ENCODE measurements at places on chromosomes 2 and 18.
A peak's percentile ranks its signal among the peaks of the same experiment; 100 is the strongest.

DNA sequence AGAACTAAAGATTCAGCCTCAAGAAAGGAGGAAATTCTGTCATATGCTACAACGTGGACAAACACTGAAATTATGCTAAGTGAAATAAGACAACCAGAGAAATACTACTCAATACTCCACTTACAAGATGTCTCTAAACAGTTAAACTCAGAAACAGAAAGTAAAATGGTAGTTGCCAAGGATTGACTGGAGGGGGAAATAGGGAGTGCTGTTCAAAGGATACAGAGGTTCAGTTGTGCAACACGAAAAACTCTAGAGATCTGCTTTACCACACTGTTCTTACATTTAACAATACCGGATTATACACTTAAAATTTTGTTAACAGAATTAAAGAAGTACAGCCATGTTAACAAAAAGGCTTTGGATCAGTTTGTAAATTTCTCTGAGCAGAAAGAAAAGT lies 39.8 kb upstream of the C2orf15 start:
- no peak for DNase-seq

GRCh38 chr2:46294176-46294836 lies 2.9 kb upstream of the EPAS1 start:
- DNase-seq, result no peak

- no peak for DNase-seq
Measured at GRCh38 chr2:177611310-177611886, 218.8 kb downstream of the AGPS start.

DNA sequence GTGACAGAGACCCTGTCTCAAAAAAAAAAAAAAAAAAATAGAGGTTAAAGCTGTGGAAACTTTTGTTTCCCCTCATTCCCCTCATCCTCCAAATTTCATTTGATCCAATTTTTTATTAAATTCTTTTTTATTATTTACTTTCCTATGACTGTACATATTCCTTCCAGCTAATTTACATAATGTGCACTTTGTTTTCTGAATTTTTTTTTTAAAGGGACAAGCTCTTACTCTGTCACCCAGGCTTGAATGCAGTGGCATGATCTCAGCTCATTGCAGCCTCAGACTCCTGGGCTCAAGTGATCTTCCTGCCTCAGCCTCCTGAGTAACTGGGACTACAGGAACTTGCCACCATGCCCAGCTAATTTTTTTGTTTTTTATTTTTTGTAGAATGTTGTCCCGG lies 10.3 kb downstream of the ANKAR start:
- no peak for DNase-seq

GRCh38 chr2:160459538-160460332 lies 33.9 kb downstream of the RBMS1 start:
- no peak for DNase-seq

DNA sequence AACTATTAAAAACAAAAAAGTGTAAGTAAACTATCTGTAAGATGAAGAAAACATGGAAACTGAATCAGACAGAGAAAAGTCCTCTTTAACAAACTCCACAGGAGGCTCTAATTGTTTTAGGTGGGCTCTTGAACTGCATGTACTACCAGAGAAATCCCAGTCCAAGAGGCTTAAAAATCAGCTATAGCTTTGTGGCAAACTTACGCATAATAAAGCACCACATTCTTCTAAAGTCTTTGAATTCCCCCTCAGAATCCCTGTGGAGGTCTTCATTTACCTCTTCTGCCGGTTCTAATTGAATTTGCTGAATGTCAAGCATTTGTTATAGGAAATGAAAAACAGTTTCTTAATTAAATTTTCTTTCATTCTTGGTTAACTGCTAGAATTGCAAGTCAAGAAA lies 40.8 kb downstream of the CHN1 start:
- no peak for DNase-seq

DNA sequence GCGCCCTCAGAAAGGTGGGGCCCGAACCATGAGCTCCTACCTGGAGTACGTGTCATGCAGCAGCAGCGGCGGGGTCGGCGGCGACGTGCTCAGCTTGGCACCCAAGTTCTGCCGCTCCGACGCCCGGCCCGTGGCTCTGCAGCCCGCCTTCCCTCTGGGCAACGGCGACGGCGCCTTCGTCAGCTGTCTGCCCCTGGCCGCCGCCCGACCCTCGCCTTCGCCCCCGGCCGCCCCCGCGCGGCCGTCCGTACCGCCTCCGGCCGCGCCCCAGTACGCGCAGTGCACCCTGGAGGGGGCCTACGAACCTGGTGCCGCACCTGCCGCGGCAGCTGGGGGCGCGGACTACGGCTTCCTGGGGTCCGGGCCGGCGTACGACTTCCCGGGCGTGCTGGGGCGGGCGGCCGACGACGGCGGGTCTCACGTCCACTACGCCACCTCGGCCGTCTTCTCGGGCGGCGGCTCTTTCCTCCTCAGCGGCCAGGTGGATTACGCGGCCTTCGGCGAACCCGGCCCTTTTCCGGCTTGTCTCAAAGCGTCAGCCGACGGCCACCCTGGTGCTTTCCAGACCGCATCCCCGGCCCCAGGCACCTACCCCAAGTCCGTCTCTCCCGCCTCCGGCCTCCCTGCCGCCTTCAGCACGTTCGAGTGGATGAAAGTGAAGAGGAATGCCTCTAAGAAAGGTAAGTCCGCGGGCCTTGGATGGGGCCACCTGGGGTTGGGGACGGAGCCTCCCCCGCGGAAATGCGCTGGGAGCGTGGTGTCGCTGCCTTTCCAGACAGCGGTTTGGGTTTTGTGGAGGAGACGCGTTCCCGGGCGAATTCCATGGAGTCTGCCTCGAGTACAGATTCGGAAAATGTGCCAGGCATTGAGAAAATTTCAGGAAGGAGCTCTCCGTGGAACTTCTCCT lies 559 bp downstream of the HOXD1 start:
- DNase-seq, result no peak

DNA sequence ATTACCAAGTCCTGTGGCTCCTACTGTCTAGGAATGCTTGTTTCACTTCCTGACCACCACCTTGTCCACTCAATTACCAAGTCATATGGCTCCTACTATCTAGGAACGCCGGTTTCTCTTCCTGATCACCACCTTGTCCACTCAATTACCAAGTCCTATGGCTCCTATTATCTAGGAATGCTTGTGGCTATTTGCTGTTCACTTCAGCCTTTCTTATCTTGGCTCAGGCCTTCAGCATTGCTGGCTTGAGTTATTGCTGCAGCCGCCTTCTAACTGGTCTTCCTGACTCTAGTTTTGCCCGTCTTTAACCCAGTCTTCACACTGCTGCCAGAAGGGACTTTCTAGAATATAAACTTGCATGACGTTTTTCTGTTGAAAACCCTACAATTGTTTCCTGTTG lies 82.5 kb upstream of the GAREM1 start:
- no peak for DNase-seq

DNA sequence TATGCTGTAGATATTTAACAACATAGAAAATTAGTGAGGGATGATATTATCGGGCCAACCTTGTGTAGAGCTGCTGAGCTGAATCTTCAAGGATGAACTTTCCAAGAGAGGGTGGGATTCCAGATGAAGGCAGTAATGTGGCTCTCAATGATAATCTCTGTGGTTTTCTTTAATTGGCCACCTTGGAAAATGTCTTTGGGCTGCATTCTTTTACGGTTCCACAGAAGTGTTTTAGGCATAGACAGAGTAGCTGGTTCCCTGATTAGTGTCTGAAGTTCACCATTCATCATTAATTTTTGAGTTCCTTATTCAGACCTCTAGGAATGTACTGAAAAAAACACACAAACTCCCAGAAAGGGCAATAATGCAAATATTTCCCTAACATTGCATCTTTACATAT lies 1566.9 kb upstream of the PIK3C3 start:
- DNase-seq, result no peak

- DNase-seq, result no peak
Measured at GRCh38 chr2:241073166-241074064, 28.7 kb downstream of the MTERF4 start.

- no peak for DNase-seq
Measured at GRCh38 chr2:102049756-102050443, 58.1 kb downstream of the IL1R2 start.

- DNase-seq, result no peak
Measured at GRCh38 chr18:48470484-48471180, 61.4 kb upstream of the ZBTB7C start.

DNA sequence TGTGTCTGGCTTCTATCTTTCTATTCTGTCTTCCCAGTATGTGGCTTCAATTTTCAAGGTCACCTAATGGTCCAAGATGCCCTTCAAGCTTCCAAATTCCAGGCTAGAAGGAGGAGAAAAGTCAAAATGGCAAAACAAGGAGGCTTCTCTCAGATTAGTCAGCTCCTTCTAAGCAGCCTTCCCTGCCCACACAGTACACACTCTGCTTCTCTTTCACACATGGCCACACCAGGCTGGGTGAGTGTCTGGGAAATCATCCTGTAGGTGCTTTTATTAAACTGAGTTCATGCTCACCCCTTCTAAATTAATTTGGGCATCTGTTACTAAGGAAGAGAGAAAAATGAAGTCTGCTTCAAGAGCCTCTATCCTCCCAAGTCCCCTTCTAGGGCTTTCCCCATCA lies 277.2 kb upstream of the MGAT5 start:
- no peak for DNase-seq

GRCh38 chr2:11017921-11018320 lies 106.2 kb downstream of the KCNF1 start:
- DNase-seq, result no peak

GRCh38 chr2:17752892-17753802 lies 463 bp downstream of the SMC6 start:
- peak; percentile 72 for DNase-seq

- no peak for DNase-seq
Measured at GRCh38 chr18:35117951-35118411, 76.8 kb downstream of the MAPRE2 start.

DNA sequence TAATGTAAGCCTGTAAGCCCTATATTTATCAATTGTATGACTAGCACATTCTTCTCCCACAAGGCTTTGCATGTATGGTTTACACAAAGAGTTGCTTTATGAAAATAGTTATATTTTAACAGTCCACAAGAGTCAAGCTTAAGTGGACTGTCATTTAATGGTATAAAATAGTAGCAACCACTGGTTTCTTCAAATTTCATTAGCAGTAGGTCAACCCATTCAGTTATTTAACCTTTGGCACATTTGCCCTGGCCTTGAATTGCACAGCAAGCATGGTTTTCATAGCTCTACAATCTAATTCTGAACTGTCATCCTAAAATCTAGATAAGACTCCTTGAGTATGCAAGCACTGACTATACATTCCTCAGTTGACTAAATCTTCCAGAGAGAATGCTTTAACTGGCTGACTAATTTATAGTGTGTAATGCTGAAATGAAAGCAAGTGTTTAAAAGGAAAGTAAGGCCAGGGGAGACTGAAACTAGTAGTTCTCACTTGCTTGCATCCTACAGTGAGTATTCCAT lies 1.8 kb downstream of the DPP4 start:
- no peak for DNase-seq

GRCh38 chr2:188668017-188668680 lies 306.0 kb upstream of the COL3A1 start:
- no peak for DNase-seq

GRCh38 chr18:7601936-7602335 lies 34.8 kb downstream of the PTPRM start:
- no peak for DNase-seq

DNA sequence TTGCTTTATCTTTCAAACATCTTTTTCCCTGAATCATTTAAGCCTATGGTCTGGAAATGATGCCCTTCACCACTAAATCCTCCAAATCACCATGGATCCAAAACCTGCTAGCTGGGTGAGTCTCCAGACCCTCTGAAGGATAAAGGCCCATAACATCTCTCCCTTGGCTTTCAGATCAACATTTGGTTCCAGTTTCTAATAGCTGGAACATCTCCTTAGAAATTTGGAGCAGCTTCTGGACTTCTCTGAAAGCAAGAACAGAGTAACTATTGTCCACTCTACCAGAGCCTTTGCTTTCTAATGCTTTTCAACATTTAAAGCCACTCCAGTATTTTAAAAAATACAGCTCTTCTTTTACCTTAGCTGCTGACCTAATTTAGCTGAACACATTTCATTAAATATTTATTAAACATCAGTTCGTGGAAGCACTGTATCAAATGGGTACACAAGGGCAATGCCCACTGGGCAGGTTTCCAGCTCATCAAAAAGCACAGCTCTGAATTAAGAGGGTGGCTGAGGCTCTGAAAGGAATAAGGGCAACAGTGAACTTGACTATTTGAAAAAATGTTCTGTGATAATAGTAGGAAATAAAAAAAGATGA lies 75.3 kb downstream of the GALNT3 start:
- DNase-seq, result no peak

- DNase-seq, result no peak
Measured at GRCh38 chr2:239355139-239355538, 45.7 kb downstream of the HDAC4 start.

GRCh38 chr2:238886453-238887094 lies 38.7 kb downstream of the TWIST2 start:
- DNase-seq, result no peak

DNA sequence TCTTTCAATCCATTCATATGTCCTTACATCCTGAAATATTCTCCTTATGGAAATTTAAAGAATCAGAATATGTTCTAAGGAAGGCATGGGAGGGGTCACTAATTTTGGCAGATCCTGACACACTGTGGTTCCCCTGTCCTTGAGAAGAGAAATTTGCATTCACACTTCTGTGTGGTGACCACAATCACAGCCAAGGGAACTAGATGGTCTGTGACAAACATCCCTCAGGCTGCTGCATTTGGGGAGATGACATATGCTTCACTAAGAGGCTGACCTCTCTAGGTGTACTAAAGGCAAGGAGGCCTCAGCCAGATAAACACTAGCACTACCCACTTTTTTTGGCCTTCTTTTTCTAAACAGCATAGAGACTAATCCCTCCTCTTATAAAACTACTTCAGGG lies 129.6 kb downstream of the MREG start:
- no peak for DNase-seq

DNA sequence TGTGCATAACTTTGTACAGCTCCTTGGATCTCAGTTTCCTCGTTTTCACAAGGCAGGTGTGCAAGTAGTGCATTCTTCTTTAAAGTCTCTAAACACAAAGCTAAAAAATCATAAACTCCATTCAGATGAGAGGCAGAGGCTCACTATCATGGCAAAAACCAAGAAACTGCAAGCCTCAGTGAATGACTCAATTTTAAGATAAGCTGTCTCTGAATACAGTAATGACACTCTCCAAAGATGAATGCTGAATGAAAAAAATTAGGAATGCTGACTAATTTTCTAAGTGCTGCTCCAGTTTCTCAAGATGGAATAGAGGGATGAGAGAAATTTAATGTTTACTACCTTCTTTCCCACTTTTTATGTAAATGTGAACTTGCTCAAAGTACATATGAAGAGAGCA lies 17.2 kb downstream of the B4GALT6 start:
- no peak for DNase-seq

DNA sequence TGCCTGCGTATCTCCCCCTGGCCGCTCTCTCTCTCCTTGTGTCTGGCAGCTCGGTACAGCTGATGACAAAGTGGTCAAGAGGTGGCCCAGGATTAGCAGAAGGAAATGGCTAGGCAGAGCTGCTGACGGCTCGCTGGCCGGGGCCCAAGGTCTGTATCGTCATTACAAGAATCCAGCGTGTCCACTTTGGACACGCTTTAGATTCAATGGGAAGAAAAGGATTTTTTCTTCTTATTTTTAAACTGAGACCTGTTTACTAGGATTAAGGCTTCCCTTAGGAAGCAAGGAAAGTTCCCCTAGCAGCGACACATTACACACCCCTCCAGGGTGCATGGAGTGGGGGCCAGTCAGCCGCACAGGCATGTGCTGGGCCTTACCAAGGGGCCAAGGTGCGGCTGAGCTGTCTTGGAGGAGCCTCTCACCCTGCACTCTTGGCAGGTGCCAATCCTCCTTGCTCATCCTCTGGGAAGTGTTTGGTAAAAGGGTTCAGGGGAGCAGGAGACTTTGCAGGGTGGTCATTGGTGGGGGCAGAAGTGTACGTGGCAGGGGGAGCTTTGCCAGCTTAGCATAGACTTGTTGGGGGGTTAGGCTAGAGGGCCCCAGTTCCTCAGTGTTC lies 76.8 kb downstream of the POLR1A start:
- DNase-seq, result no peak
